ENCODE measurements at places on chromosomes 2 and 18.

DNA sequence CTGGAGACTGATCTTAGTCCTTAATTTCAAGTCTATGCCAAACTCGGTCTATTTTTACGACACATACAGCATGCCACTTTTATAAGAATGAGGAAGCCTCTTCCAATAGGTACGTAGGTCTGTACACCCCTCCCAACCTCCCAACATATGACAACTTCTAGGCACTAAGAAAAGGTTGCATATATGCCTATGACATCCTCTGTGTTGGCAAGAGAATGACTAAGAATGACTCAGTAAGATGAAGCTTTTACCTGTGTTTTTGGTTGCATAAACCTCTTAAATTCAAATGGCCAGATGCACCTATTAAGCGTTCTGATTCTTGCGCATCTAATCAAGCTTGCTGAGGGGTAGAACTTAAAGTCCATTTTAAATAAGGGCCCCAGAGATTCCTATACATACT is 586.4 kb upstream of the ZEB2 start:
- no peak overlapping the region for H3K27ac ChIP-seq
- H3K27me3 ChIP-seq: no peaks in the 10 kb centered on the region
- H3K36me3 ChIP-seq: no peaks in the 10 kb centered on the region
- no peak overlapping the region for H3K4me3 ChIP-seq
- DNase-seq: no peak
- no peaks in the 10 kb centered on the region for H3K4me1 ChIP-seq

- H3K4me1 ChIP-seq: no peaks in the 10 kb centered on the region
- no peak overlapping the region for H3K4me3 ChIP-seq
- DNase-seq: no peak
- no peaks in the 10 kb centered on the region for H3K27me3 ChIP-seq
- H3K36me3 ChIP-seq: no peaks in the 10 kb centered on the region
- H3K27ac ChIP-seq: no peak overlapping the region
Measured at GRCh38 chr2:179344970-179345369, 80.3 kb upstream of the SESTD1 start.

DNA sequence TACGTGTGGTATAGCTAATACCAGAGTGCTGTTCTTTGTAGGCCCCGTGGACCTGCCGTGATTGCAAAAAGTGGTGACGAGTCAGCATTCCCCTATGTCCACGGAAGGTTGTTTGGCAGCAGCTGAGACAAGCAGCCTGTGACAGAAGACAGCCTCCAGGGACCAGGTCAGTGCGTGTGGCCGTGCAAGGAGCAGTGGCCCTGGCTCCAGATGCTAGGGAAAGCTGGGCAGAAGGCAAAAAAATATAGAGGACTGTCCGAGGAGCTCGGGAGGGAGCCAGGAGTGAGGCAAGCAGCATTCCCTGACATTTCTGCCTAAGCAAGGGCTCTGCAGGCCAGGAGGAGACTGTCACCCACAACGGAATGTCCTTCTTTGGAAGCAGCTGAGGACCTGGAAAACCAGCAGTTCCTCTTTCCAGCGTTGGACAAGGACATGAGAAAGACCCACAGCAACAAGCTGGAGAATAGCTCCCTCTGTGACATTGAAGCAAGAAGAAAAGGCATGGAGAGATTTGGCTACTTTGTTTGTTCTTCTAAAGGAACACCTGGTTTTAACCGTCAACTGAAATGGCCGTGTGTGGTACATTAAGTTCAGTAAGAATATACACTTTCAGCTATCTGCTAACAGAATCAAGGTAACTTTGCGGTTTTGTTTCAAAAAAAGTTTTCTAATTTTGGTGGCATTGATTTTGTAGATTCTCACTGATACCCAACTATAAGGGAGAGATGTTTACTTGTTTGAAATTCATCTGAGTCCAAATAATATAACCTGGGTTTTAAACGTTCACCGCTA is 58.3 kb downstream of the NPAS2 start:
- H3K27ac ChIP-seq: no peak overlapping the region
- DNase-seq: no peak
- no peak overlapping the region for H3K4me3 ChIP-seq
- peaks cover 15% of the 10 kb centered on the region for H3K4me1 ChIP-seq
- H3K36me3 ChIP-seq: no peaks in the 10 kb centered on the region
- no peaks in the 10 kb centered on the region for H3K27me3 ChIP-seq

DNA sequence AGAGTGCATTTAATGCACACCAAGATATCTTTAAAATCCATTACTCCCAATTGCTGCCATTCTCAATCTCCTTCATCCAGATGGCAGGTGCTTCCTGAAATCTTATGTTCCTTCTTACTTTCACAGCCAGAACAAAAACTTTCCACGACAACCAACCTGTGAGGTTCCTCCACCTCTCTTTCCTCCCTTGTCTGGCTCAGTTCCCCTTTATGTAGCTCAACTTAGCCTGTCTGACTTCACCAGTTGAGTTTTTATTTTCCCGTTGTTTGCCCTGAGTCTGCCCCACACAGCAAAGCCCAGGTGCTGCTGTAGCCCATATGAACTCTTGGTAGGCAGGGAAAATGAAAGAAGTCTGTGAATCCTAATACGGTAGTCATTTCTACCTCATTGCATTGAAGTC is 112.5 kb downstream of the MREG start:
- no peak overlapping the region for H3K27ac ChIP-seq
- DNase-seq: no peak
- H3K4me1 ChIP-seq: no peaks in the 10 kb centered on the region
- no peaks in the 10 kb centered on the region for H3K36me3 ChIP-seq
- no peak overlapping the region for H3K4me3 ChIP-seq
- H3K27me3 ChIP-seq: peaks cover 10% of the 10 kb centered on the region

DNA sequence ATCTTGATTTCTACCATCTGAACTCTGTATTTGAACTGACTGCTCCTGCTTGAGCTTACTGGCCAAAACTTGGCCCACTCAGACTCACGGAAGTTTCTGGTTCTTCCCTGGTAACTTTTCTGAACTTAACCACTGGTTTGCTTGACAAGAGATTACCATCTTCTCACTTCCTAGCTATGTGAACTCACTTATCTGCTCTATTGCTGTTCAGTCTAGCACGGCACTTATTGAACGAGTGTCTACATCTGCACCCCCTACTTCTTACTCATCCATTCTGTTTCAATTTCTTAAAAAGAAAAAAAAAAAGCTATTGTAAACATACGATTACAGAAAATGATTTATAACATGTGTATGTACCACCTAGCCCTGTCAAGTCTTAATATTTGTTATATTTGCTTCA is 9.0 kb downstream of the CKAP2L start:
- DNase-seq: no peak
- H3K4me3 ChIP-seq: no peak overlapping the region
- H3K27ac ChIP-seq: no peak overlapping the region
- H3K4me1 ChIP-seq: peaks cover 32% of the 10 kb centered on the region

- no peaks in the 10 kb centered on the region for H3K27me3 ChIP-seq
- no peaks in the 10 kb centered on the region for H3K36me3 ChIP-seq
- DNase-seq: no peak
- H3K4me3 ChIP-seq: no peak overlapping the region
- H3K27ac ChIP-seq: no peak overlapping the region
Measured at GRCh38 chr2:104755026-104755878, 98.7 kb upstream of the POU3F3 start.

All from activated CD8-positive, alpha-beta T cell treated with anti-CD3 and anti-CD28 coated beads, Interleukin-2, amount 10 ng/mL, durations not matched to agents 7 days and 5 days (primary cell).